ENCODE measurements at places on chromosomes 12 and 14.

- no peak for DNase-seq
Measured at GRCh38 chr14:86915406-86915805, 1077.6 kb downstream of the GALC start.

GRCh38 chr12:81170072-81170471, 92.2 kb downstream of the ACSS3 start:
- DNase-seq = no peak

GRCh38 chr14:71209888-71210287, 302.6 kb downstream of the PCNX1 start:
- no peak for DNase-seq

DNA sequence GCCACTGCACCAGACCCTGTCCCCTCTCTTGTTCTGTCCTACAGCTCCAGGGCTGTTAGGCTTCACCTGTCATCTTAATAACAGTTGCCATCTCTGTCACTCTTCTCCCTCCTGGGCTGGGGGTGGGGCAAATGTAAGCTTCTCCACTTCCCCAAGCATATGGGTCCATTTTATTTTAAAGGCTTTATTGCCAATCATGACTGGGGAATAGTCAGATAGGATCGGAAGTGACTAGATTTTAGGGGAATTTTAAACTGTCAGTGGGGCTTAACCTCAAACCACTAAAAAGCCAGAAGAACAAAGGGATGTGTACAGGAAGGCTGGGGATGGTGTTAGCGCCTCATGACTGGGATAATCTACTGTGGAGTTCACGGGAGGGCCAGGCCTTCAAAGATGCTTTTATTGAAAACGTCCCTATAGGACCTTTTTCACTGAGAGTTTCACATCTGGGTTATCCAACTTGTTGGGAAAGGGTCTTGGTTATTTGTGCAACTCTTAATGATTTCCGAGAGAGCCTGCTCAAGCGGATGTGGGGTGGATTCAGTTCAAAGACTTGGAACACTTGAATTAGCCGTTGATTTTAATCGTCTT, 41.6 kb downstream of the CHST11 start:
- DNase-seq = no peak

GRCh38 chr12:113400362-113400761, 3.3 kb downstream of the SDS start:
- DNase-seq = no peak

- DNase-seq = no peak
Measured at GRCh38 chr14:58912799-58913432, 275.2 kb downstream of the DACT1 start.
